ENCODE measurements at places on chromosomes 2 and 18.

- DNase-seq = no peak
Observed at GRCh38 chr18:9549405-9549804, 65.0 kb downstream of the PPP4R1 start.

- DNase-seq = no peak
Observed at GRCh38 chr18:6781142-6781714, 51.7 kb downstream of the ARHGAP28 start.

DNA sequence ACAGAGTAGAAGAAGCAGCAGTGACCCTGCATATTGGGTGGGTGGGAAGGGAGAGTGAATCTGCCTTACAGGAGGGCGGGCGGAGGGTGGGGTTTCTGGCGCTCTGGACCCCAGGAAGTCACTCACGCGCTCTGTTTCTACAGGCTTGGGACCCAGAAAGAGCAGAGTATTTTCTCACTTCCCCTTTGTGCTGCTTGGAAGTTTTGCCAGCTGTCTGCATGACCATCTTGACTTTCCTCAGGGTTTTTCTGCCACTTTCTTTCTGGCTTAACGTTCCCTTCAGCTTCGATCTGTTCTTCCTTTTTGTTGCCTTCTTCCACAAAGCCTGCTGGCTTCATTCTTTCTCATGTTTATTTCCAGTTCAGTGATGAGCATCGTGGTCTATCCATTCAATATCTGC lies 383.1 kb downstream of the GALR1 start:
- no peak for DNase-seq

DNA sequence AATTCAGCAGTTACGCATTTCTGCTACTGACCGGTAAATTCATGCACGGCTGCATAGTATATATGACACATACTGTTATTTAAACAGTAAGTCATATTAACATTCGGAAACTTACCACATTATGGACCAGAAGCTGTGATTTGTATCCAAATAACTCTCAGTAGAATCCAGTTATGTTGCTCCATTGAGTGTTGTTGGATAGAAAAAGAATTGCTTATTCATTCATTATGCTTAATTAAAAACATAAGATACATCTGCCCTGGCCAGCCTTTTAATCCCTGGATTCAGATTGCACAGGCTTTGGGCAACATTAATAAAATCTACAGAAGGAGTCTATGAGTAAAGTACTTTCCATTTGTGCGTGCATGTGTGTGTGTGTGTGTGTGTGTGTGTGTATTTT lies 111.3 kb downstream of the CPS1 start:
- DNase-seq = no peak

DNA sequence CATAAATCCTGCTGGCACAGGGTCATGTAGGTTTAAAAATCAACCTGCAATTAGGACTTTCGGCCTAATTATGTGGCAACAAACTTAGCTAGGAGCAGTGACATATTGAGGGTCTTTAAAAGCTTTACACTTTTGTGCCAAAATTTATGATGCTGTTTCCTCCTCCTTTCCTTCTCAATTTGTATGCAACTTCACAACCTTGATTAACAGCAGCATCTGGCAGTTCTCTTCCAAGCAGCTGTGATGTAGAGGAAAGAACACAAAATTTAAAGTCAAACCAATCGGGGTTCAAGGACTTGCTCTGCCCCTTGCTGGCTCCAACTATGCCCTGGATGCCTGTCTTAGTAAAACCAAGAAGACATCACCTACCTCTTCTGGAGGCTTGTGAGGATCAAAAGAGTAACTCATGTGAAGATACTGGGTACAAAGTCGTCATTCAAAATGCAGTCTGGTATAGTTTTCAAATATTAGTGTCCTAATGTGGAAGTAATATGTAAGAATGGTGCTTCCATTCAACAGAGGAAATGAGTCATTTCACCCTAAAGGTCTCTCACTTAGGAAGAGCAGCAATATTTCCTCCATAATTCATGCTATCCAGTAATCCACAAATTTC lies 94.7 kb downstream of the ANKRD44 start:
- no peak for DNase-seq

DNA sequence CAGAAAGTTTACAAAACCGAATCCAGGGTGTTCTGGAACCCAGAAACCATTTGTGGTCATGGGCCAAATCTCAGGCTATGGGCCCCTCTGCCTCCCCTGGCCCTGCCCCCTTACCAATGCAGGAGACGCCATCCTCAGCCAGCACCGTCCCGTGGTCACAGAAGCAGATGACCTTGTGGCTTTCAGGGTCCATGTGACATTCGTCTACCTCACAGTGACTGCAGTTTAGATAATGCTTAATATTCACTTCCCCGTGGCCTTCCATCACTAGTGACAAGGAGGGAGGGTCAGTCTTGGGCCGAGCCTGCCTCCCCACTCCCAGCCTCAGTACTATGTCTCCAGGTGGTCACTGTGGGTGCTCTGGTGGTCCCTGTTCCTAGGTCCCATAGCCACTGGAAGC lies 111.6 kb downstream of the CLIP4 start:
- no peak for DNase-seq

DNA sequence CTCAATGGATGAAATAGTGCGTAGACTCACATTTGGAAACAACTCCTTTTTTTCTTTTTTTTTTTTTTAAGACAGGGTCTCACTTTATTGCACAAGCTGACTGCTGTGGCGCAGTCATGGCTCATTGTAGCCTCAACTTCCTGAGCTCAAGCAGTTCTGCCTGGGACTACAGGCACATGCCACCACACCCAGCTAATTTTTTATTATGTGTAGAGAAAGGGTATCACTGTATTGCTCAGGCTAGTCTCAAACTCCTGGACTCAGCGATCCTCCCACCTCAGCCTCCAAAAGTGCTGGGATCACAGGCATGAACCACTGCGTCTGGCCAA lies 17.4 kb downstream of the HAT1 start:
- DNase-seq = no peak

GRCh38 chr2:229095472-229095871 lies 175.6 kb downstream of the PID1 start:
- no peak for DNase-seq

GRCh38 chr18:56200381-56200911 lies 437.9 kb downstream of the TXNL1 start:
- DNase-seq = no peak

- no peak for DNase-seq
Observed at GRCh38 chr18:44909191-44909719, 228.6 kb downstream of the SETBP1 start.

DNA sequence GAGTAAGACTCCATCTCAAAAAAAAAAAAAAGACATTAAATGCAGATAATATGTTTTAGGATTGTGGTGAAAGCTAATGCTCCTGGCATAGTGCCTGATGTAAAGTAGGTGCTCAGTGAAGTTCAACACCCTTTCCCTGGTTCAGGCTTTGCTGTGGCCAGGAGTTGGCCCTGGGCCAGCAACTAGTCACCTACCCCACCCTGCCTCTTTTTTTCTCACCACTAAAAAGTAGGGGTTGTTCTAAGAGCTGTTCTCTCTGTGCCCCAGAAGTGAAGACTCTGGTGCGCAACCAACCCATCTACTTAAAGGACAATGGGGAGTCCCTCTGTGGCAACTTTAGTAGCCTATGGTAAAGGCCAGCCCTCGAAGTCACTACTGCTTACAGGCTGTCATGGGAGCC lies 75.9 kb downstream of the DNMT3A start:
- DNase-seq = no peak

- no peak for DNase-seq
Observed at GRCh38 chr2:109376796-109377495, 236.8 kb downstream of the SEPTIN10 start.

DNA sequence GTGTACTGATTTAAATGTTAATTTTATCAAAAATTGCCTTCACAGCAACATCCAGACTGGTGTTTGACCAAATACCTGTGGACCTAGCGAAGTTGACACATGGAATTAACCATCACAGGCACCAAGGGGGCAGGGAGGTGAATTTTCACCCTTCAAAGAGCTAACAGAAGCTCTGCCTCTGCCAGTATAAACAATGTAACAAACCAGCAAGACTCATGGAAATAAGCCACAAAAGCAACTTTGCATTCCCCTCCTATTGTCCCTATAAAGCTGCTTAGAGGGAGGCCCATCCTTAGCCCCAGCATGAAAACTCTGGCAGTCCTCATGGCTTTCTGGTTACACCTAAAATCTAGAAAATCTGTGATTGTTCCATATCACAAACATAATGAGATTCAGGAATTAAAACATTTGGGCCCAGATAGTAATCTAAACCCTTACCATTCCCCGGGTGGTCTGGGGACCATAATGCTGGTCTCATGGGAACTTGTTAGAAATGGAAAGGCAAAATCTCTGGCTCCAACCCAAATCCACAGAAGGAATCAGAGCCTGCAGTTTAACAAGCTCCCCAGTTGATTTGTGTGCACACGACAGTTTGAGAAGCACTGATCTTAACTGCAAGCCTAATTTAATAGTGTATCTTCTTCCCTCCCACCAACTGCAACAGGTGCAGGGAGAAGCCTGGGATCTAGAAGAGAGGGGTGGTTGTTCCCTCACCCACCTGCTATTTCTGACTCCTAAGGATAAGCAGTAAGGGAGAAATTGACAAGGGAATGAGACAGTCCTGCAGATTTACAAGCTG lies 23.1 kb downstream of the SERPINB11 start:
- DNase-seq = no peak

DNA sequence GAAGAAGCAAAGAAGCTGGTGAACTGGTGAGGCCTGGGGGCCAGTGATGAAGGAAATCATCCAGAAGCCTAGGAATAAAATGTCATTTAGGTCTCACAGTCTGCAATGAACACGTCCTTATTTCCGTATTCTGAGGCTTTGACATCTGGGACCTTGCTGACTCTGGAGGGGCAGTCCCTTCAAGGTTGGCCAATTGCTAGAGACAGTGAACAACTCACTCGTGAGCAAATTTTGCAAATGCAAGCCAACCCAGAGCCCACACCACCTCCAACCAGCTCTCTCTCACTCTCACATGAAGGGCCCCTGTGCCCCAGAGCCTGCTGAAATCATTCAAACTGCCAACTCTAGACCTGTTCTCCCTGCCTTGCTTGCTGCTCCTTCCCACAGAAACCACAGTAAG lies 279.1 kb upstream of the LYPD1 start:
- no peak for DNase-seq

DNA sequence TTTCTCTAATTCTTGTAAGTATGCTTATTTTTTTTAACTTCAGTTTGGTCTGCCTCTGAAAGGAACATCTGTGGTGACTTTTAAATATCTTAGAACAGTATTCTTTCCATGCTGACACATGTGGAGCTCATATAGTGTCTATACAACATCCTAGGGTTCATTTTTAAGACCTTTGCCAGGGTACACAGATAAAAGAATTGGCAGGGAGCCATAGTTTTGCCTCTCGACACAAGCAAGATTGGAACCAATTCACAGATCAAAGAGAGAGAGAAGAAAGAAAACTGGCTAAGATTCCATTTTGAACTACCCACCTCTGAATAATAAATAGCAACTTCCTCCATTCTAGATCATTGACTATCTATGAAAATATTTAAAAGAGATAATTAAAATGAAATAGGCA lies 142.7 kb upstream of the ST6GAL2 start:
- DNase-seq = no peak

DNA sequence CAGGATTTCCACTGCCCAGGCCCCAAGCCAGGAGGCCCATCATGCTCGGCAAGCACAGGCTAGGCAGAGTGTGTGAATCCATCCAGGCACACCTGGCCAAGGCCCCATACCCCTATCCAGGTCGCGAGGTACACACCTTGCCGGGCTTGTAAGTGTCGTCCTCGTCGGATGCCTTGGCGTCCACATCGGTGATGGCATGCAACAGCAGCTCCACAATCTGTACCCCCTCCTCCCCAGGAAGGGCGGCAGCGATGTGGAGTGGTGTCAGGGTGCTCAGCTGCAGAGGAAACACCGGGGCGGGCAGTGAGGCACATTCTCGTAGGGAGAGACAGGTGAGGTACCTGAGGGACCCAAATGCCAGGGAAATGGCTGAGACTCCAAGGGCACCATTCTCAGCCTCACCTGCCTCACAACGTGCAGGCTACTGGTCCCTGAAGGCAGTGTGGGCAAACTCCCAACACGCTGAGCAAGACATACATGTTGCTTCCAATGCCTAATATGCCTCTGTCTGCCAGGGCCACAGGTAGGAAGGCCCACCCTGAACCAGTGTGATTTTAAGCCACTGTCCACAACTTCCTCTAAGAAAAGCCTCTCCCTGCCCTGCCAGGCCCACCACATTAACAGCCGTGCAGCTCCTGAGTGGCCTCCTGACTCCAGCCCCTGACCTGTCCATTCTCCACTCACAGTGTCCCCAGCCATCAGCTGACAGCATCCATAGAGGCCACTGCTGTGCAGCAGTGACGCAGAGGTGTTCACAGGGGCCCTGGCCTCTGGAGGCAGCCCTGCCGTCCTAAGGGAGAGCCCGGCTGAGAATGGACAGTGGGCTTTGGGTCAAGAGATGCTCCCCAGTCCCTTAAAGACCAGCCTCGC lies 44.9 kb downstream of the ANKMY1 start:
- DNase-seq = no peak

DNA sequence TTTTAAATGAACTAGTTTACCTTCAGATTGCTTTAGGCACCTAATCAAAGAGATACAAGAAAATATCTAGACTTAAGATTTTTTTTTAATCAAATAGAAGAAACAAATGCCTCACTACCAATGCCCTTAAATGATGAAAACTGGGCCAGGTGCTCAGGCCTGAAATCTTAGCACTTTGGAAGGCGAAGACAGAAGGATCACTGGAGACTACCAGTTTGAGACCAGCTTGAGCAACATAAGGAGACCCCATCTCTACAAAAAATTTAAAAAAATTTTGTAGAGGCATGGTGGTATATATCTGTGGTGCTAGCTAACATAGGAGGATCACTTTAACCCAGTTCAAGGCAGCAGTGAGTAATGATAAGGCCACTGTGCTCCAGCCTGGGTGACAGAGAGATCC lies 675.1 kb downstream of the NRXN1 start:
- no peak for DNase-seq

- DNase-seq = no peak
Observed at GRCh38 chr18:830315-830901, 18.4 kb upstream of the YES1 start.

DNA sequence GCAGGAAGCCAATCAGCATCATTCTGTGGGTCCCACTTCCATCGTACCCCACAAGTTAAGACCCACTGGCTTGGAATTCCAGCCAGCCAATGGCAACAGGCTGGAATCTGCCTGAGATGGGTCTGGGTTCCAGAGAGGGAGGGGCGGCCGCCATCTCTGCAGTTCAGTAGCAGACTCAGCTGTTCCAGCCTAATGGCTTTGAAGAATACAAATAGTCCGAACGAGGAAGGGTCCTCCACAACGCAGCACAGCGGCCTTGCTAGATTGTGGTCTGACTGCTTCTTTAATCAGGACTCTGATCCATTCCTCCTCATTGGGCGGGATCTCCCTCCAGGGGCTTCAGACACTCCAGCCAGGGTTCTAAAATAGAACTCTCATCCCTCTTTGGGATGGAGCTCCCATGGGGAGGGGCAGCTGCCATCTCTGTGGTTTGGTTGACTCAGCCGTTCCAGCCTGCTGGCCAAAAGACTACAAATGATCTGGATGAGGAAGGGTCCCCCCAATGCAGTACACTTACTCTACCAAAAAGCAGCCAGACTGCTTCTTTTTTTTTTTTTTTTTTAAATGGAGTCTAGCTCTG lies 42.7 kb upstream of the PAIP2B start:
- no peak for DNase-seq
